Activated CD4-positive, CD25-positive, alpha-beta regulatory T cell (primary cell): ENCODE measurements at places on chromosomes 4 and X.

DNA sequence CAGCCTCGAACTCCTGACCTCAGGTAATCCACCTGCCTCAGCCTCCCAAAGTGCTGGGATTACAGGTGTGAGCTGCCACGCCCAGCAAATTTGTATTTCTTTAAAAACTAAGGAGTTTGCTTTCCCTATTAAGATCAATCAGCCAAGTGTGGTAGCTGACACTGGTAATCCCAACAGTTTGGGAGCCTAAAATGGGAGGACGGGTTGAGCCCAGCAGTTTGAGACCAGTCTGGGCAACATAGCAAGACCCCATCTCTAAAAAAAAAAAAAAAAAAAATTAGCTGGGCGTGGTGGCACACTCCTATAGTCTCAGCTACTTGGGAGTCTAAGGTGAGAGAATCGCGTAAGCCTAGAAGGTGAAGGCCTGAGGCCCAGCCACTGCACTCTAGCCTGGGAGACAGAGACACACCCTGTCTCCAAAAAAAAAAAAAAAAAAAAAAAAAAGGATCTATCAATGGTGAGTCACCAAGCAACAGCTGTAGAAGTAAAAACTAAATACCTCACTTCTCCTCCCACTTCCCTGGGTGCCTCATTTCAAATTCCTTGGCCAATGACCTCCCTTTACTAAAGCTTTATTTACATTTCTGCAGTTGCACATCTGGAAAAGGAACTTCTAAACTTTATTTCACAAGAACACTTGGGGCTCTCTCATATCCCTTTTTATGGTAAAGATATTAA lies 54.5 kb downstream of the LDB2 start:
- DNase-seq, result no peak

DNA sequence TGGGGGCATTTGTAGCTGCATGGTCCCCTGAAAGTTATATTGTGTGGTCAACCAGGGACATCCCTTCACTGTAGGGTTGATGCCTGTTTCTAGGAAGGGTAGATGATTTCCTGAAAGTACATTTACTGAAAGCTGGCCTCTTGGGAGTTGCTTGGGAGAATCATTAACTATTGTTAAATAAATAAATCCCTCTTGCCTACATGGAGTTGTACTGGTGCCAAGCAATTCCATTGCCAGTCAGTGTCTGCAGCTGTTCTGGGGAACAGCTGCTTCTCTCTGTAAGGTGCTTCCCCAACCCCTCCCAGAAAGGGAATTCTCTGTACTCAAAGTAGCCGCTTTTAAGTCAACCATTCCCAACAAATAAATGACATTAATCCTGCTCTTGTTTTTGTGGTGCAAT lies 51.1 kb downstream of the C4orf51 start:
- no peak for DNase-seq

DNA sequence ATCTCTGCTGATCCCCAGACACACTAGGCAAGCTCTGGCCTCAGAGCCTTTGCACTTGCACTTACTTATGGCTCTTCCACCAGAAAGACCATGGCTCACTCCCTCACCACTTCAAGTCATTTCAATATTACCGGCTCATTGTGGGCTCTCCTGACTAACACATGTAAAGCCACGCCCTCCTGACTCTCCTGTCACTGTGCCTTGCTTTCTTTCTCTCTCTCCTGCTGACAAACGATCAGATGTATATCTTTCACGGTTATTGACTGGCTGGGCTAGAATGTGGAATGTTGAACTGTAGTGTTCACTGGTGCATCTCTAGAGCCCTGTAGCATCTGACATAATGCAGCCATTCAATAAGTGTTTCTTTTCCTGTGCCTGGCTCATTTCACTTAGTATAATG lies 425.1 kb downstream of the RAB28 start:
- DNase-seq, result no peak

DNA sequence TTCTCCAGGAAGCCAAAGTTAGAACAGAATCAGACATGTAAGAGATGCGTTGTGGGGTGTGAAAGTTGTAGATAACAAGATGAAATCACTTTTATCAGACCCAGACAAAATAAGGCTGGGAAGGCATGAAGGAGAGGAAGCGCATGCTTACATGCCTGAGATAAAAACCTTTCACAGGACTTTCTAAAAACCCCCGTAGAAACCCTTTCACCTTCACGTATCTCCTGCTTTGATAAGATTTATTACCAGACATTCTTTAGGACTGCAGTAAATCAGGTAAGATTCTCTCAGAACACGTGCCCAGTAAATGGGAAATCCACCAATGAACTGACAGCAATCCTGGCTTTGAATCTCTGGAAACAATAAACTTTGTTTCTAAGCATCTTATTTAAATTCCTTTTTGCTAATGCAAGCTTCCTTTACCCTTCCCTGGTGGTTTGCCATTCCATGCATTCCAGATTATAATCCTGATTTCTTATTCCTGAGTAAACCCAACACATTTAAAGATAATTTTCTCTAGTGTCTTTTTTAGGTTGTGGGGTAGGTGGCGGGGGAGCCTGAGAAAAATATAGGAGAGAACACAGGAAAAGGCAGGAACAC lies 254.6 kb upstream of the LDB2 start:
- DNase-seq, result no peak

- DNase-seq, result no peak
These were observed 12.9 kb upstream of the WDR17 start for GRCh38 chr4:176052744-176053143.

DNA sequence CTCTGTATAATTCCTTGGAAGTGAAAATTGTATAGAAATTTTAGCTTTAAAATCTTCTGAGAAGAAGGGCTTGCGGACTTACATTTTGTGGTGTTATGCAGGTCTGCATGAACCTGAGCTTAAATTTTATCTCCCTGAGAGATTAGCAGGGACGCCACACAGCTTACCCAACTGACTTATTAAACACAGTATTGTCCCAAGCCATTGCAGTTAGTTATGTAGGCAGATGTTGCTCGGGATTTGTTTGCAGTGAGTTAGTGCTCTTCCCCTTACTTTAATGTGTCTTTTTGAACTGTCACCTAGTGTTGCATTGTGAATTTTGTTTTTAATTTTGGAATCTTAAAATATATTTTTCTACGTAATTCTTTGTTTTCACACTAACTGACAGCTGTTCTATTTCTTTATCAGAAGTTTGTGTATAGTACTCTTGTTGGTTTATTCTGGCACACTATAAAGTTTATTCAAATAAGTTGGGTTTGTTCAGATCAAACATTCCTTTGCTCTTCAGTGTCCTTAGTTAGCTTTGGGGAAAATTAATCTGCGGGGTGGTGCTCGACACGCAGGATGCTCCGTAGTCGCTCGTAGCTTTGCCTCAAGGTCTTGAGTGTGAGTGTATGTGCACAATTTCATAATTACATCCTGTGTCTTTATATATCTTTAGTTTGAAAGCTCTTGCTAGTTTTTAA lies 145.4 kb downstream of the STIM2 start:
- DNase-seq, result no peak

DNA sequence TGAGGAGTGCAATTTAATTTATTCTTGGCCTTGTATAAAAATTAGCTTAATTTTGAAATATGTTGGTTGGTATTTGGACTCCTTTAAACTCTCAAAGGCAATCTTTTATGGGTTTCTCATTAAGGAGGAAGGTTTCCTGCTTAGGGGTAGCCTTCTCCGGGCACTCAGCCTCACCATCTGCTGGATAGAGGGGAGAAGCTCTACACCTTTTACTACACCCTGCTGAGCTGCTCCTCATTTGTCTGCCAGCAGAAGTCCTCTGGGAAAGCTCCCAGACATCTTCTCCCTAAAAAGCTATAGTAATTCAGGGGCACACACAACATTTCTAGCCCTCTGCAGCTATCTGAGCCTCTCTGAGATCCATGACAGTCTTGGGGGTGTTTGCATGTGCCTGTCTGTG lies 179.1 kb downstream of the SOWAHB start:
- DNase-seq, result no peak

- no peak for DNase-seq
These were observed 30.0 kb downstream of the TLR2 start for GRCh38 chr4:153713866-153714646.

DNA sequence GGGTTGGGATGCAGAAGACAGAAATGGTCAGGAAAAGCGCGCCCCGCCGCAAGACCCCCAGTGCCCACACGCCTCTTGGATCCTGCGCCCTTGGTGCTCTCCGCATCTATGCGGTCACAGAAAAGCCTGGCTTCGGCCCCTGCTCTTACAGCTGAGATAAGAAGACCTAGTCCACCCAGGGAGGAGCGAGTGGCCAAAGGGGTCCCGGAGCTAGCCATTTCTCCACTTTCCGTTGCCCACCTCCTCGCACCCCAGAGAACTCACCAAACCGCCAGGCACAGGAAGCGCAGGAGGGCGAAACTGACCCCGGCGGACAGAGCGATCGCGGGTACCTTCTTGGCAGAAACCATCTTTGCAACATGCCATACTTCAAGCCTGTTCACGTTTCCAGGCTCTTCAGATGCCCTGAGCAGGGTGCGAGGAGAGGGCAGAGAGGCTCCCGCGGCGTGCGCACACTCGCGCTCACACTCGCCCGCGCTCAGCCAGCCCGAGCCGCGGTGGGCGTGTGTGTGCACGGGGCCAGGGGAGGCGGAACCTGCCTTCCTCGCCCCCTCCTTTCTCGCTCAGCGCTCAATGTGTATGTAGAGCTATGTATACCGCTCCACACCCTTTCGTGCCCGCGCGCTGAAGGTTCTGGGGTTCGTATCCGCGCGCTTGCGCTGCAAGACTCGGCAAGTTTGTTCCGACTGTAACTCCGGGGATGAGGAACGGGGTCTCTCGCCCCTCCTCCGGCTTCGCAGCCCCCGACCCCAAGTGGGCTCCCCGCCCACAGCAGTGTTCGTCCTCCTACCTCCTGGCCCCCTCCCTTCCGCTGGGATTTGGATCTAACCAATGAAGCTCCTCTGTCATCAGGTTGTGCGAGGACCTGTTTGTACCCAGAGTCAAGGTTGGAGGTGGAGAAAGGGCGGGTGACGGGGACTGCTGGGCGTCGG lies at the start of gene GABRA4:
TSS of gene GABRA4 (minus strand) at position 507 of the 932 bp plus-strand sequence. CDS start at position 350, 157 bp downstream.
- DNase-seq, result no peak

DNA sequence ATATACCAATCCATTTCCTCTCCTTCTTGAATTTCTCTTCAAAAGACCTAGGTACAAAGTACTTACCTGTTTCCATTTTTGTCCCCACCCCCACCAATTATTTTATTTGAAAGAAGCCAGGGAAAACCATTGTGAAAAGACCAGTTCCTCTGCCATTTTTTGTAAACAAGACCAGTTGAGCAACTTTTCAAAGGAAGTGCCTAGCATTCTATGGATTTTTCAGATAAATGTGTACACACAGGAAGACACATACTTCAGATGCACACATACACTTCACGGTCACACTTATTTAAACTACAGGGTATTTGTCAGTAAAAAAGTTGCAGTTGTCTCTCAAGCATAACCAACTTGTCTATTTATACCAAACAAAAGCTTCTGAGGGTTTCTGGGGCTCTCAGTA lies 587.2 kb upstream of the KLHL4 start:
- no peak for DNase-seq

- DNase-seq, result no peak
These were observed 3.7 kb downstream of the USP38 start for GRCh38 chr4:143188136-143189088.

- DNase-seq, result no peak
These were observed 671.9 kb downstream of the TRIML1 start for GRCh38 chr4:188811121-188811520.

- no peak for DNase-seq
These were observed 958.1 kb upstream of the GRID2 start for GRCh38 chr4:91345632-91346031.

- DNase-seq, result no peak
These were observed 19.5 kb downstream of the TRPC3 start for GRCh38 chr4:121932212-121932974.

DNA sequence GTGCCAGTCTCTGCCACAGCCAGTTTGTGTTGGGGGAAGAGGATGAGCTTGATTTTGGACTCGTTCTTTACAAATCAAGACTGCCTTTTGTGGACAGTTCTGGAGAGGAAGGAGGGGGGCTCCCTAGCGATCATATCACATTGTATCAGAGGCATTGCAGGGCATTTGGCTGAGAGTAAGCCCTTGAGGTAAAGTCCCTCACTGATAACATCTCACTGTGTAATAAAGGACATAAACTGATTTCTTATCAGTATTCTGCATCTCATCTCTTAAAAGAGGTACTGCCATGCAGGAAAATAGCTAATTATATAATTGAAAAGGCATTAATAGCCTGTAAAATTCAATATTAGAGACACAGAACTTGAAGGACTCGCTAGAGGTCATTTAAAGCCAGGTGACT lies 6.1 kb upstream of the IGFBP7 start:
- no peak for DNase-seq

DNA sequence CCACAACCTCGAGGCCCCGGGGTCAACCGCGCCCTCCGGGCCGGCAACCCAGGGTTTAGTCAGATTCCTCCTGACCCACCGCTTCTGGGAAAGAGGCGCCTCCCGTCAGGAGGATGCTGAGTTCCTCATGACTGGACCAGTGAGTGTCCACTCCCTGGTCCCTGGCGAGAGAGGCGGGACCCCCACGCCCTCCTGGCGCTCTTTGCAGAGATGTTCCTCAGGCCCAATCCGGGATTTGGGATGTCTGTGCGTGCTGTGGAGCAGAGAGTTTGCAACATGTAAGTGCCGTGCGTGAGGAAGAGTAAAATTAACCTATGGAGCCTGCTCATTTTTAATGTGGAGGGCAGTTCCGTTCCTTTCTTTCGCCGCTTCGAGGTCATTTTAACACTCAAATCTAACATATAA lies 824 bp upstream of the UGDH start:
- DNase-seq, result no peak

DNA sequence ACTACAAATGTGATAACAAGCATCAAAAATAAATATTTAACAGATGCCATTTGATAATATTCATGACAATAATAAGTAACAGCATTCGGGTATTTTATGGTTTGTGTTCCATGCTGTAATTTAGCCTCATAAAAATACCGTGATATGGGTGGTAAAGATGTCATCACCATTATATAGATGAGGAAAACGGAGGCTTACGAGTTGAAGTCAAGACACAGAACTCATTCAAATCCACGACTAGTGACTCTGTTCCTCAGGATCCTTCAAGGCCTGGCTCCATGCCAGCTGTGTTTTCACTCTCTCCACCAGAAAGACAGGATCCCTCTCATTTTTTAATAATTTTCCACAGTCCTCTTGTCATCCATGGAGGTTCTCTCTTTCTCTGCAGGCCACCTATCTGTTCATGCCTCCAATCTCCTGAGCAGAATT lies 94.5 kb downstream of the APBB2 start:
- no peak for DNase-seq
